ENCODE measurements at places on chromosomes 5 and 9.

- no peak for DNase-seq
Measured at GRCh38 chr9:129494113-129494789, 126.7 kb downstream of the C9orf50 start.

DNA sequence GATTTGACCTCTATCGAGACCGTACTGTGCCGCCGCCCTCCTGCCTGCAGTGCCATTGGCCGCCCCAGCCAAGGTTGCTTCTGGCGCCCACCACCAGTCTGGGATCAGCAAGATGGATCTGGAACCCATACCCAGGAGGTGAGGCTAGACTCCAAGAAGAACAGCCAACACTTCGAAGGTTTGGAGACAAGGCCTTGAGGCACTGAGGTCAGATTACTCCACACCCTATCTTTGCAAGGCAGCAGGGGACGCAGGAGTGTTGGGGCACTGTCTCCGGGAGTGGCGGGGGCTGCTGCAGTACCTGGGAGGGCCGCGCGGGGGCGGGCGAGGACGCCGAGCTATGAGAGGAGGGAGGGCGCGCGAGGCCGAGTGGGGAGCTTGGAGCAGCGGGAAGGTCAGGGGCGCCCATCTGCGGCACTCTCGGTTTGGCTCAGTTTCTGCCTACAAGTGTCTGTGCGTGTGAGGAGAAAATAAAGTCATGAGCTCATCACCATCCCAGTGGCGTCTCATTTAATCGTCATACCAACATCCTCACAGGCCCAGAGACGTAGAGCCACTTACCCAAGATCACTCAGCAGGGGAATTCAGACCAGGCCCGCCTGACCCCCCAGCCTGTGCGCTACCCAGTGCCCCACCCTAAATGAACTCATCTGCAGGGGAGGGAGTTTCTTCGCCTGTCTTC, 20.5 kb upstream of the PSD2 start:
- peak; percentile 91 for DNase-seq

GRCh38 chr5:31611002-31611401, 27.9 kb upstream of the PDZD2 start:
- no peak for DNase-seq

- no peak for DNase-seq
Measured at GRCh38 chr5:166551384-166551783, 1740.1 kb upstream of the WWC1 start.

DNA sequence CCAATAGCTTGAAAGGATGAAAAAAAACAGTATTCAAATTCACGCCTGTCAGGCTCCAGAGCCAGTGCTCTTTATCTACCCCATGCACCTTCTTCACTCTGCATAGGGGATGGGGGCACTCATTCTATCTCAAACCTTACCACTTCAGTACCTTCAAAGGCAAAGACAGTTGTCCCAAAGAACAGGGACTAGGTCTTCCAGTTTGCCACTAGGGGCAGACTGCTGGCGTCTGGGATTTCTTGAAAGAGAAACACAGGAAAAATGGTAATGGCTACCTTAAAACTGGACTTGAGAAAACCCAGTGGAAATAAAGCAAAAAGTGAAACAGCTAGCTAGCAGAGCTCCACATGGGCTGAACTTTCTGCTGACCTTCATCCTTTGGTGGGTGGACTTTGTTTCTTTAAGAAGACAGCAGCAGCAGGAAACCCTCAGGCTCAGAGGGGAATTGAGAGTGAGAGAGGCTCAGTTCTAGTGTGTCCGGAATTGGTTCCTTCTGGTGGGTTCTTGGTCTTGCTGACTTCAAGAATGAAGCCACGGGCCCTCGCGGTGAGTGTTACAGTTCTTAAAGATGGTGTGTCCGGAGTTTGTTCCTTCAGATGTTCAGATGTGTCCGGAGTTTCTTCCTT, 41.0 kb upstream of the SLC36A1 start:
- no peak for DNase-seq
